ENCODE measurements at places on chromosomes 4 and X. TPM values are rescaled to one million over a fixed set of nuclear protein-coding genes. Genes with fewer than 3 reads are reported as not detected.

GRCh38 chrX:82041034-82041433 is 839.1 kb downstream of the SH3BGRL start:
- no peak for DNase-seq

DNA sequence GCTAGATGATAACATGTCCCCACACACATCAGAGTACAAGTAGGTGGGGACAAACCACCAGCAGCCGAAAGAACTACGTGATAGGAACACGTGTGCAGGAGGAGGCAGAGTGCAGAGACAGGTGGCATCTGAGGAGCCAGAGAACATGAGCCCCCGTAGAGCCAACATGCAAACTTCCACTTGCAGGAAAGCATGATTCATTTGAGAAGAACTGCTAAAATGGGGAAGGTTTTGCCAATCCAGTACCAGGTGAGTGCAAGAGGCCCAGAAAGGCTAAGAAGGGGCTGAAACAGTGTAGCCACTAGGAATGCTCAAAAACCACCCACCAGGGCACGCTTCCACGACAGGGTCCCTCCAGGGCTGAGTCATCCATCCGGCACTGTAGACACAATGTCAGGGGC is 149.8 kb upstream of the TENM3 start:
- DNase-seq = no peak

- DNase-seq = no peak
Measured at GRCh38 chrX:96994093-96994492, 110.4 kb downstream of the RPA4 start.

DNA sequence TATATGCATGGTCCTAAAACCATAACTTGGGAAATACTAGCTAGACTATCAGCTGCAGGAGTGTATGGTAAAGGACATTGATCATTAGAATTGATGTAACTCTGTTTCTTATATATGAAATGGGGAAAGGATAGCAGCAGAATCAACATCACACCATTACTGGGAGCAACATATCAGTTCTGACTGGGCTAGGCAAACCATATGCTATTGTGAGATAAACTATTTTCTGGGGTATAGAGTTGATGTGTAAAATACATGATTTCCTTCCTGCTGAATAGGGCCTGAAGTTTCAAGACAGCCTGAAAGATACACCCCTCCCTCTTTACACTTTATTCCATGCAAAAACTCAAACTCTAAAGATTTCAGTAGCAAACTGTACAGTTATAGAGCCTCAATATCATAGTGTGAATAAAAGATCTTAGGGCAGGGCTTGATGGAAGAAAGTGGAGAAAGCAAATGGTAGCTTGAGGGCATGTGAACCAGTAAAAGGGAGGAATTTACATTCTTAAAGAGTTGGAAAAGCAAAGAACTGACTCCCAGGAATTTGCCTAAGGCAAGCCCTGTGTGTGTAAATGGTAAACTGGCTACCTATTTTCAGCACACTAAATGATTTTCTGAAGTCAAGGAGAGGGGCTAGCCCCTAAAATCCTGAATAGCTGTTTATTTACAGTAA is 404.1 kb downstream of the MAPK10 start:
- no peak for DNase-seq

Gene STATH
- not detected for total RNA-seq

Gene C4orf51
- total RNA-seq = not detected

DNA sequence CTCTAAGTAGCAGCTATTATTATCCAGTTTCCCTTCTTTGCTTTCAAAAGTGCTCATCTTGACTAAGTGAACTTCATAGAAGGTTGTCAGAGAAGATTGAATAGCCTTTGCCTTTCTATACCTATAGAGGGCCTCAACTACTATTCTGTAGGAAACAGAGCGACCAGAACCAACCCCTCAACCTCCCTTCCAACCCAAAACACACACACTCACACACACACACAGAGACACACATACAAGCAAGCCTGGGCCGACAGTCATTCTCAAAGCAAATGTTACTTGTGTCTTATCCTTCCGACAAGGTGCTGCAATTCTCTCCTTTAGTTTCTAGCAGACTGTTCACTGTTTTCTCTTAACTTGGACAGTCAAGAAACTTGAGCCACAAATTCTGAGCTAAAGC is 201.6 kb downstream of the DCTD start:
- DNase-seq = no peak

DNA sequence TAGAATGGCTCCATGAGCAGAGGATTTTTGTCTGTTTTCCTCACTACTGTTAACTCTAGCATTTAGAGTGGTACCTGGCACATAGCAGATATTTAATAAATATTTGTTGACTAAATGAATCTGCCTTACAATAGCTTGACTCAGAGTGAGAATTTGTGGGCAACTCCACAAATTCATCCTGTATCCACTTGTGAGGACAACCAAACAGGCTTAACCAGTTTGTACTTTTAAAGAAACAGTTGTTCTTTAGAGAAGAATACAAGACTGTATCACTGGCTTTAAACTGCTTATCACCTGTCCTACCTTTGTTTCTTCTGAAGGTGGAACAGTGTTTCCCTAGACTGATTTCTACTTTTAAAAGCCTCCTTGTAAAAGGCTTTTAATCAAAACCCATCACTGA is 141.3 kb upstream of the SH3RF1 start:
- DNase-seq = no peak

DNA sequence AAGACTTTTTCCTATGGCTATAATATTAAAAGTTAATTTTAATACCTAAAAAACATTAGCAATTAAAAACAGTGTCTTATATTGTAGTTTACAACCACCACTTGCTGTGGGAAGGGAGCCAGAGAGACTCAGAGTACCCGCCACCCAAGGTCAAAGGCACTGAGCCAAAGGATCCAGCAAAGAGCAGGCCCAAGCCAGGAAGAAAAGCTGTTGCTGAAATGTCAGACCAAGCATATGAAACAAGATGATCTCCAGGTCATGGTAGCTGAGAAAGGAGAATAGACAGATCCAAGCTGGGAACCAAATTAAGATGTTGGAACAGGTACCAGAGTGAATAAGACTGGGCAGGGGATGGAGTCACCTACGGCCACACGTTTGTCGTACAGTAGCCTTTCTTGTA is 18.8 kb upstream of the ATOH1 start:
- DNase-seq = no peak

Gene GRK4
- total RNA-seq = not detected

Gene TEX11
- 0.35 TPM for total RNA-seq

- DNase-seq = no peak
Measured at GRCh38 chr4:56272927-56273326, 114.4 kb downstream of the AASDH start.

DNA sequence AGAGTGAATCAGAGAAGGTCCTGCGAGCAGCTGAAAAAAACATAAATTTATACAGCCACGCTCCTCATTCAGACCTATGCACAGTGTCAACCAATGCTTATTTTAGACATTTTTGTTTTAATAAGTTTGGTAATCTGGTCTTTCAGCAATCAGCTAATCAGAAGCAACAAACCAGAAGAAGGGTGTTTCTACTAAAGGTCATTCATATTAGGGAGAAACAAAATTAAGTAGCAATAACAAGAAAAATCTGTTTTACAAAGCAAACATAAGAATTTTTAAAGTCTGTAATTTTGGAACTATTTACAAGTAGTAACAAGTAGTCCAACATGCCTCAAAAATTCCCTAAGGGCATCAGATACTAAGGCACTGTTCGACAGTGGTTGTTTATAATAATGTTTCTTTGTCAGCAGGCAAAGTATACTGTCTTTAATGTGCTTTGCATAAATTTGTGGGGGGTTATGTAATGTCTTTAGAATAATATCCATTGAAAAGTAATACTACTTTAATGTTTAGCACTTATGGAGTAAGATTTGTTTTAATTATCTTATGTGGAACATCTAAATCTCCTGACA is 82.8 kb downstream of the PHOX2B start:
- DNase-seq = no peak

Gene TEX13C
- not detected for total RNA-seq

GRCh38 chrX:129323115-129323514 is 200.2 kb downstream of the SMARCA1 start:
- no peak for DNase-seq

Gene SGCB
- 61.6 TPM for total RNA-seq

- DNase-seq = no peak
Measured at GRCh38 chrX:27893211-27893610, 85.4 kb downstream of the MAGEB10 start.

- DNase-seq = no peak
Measured at GRCh38 chr4:30653291-30653690, 66.9 kb upstream of the PCDH7 start.

Gene BEX1
- 8.9 TPM for total RNA-seq

Gene ETDB
- total RNA-seq = not detected

GRCh38 chr4:115234405-115235093 is 121.1 kb upstream of the NDST4 start:
- DNase-seq = no peak

Gene SERPINA7
- not detected for total RNA-seq

- DNase-seq = no peak
Measured at GRCh38 chr4:92050875-92051274, 252.9 kb upstream of the GRID2 start.

GRCh38 chr4:70583952-70584834 is 7.9 kb upstream of the AMBN start:
- no peak for DNase-seq

GRCh38 chr4:87985097-87985886 is 9.8 kb downstream of the SPP1 start:
- peak; percentile 40 for DNase-seq

- no peak for DNase-seq
Measured at GRCh38 chr4:36273276-36273675, 8.1 kb upstream of the DTHD1 start.

Gene TMEM144
- total RNA-seq = 5.5 TPM

Gene GBA3
- total RNA-seq = not detected

- no peak for DNase-seq
Measured at GRCh38 chrX:82765811-82766210, 742.3 kb upstream of the POU3F4 start.

- DNase-seq = no peak
Measured at GRCh38 chr4:7224001-7224400, 31.7 kb downstream of the SORCS2 start.

Gene KIF4A
- under 0.01 TPM for total RNA-seq

GRCh38 chr4:120207021-120207420 is 140.4 kb upstream of the MAD2L1 start:
- DNase-seq = no peak

Gene MAGED4
- total RNA-seq = 15.9 TPM

- no peak for DNase-seq
Measured at GRCh38 chr4:111671756-111672155, 473.5 kb upstream of the FAM241A start.

Gene PRRG3
- not detected for total RNA-seq

Gene REPS2
- total RNA-seq = 18.2 TPM

- DNase-seq = no peak
Measured at GRCh38 chr4:28973587-28974350, 1746.4 kb upstream of the PCDH7 start.

DNA sequence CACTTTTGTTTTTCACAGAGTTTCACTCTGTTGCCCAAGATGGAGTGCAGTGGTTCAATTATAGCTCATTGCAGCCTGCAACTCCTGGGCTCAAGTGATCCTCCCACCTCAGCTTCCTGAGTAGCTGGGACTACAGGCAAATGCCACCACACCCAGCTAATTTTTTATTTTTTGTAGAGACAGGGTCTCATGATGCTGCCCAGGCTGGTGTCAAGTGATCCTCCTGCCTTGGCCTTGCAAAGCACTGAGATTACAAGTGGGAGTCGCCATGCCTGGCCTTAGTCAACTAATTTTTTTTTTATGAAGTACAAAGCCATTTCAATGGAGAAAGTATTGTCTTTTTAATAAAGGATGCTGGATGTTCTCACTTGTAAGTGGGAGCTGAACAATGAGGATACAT is 51.3 kb upstream of the UXT start:
- DNase-seq = no peak

GRCh38 chrX:104854188-104854587 is 288.2 kb downstream of the IL1RAPL2 start:
- no peak for DNase-seq

Gene AFP
- total RNA-seq = not detected

- DNase-seq = no peak
Measured at GRCh38 chr4:142347241-142347640, 498.9 kb downstream of the INPP4B start.

DNA sequence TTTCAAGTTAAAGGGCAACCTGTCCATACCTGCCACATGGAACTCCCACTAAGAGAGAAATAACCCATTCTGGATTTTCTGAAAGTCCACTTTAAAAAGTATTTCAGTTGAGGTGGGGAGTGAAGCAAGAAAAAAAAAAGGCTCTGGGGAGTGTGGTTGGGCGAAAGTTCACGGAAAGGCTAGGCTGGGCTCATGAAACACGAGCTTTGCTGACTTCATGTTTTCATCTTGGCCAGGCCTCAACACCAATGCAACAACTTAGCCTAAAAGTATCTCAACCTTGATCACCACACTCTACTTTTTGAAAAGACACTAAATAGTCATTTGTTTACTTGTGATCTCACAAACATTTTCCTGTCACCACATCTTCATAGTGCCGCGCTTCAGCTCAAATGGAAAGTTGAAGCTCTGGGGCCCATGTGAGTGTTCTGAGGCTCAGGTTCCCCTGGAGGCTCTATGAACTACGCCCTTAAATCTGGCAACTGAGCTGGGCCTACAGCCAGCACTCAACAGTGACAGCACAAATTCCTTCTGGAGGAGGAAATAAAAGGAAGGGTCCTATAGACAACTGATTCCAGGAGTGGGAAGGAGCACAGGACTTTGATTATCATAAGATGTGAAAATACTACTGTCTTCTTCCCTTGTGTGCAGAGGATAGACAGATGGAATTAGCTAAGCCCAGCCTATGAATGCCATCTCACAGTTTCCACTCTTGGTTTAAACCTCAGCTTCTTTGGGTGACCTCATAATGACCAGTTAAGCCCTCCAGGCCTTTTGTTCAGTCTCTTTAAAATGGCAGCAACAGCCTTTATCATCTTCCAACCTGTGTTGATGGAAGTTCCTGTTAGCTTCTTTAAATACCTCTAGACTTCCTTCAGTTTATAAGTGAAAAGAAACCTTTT is 5.1 kb downstream of the CD40LG start:
- DNase-seq = no peak

DNA sequence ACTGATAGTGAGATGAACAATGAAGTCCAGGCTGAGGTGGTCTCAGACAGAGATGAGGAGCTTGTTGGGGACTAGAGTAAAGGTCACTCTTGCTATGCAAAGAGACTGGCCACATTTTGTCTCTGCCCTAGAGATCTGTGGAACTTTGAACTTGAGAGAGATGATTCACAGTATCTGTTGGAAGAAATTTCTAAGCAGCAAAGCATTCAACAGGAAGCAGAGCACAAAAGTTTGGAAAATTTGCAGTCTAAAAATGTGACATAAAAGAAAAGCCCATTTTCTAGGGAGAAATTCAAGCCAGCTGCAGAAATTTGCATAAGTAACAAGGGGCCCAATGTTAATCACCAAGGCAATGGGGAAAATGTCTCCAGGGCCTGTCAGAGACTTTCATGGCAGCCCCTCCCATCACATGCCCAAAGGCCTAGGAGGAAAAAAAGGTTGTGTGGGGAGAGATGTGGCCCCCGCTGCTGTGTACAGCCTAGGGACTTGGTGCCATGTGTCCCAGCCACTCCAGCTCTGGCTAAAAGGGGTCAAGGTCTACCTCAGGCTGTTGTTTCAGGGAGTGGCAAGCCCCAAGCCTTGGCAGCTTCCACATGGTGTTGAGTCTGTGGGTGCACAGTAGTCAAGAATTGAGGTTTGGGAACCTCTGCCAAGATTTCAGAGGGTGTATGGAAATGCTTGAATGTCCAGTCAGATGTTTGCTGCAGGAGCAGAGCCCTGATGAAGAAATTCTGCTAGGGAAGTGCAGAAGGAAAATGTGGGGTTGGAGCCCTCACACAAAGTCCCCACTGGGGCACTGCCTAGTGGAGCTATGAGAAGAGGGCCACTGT is 262.8 kb downstream of the DKK2 start:
- DNase-seq = no peak

Data from uterus (tissue), 4 donors.